ENCODE measurements at places on chromosomes 2 and 18.

DNA sequence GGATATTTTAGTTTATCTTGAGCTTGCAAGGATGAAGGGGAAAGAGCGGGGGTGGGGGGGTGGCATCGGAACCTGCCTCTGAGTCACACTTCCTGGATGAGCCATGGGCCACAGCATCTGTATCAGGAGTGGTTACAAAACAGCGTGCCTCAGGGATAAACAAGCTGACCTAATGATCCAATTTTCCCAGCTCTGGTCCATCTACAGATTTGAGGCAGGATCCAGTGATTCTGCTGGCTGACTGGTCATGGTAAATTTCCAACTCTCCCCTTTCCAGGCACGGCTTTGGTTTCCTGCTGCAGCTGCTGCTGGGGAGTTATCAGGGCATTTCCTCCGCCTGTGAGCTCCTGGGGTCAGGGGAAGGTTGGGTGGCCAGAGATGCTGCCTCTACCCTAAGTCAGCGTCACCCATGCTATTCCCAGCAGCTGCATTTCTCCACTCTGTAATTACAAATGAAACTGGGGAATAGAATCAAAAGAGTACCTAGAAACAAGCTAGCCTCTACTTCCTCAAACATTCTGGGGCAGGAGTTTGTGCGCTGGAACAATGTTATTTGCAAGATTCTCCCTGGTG lies 4.7 kb upstream of the HPCAL1 start:
- no peak for DNase-seq

DNA sequence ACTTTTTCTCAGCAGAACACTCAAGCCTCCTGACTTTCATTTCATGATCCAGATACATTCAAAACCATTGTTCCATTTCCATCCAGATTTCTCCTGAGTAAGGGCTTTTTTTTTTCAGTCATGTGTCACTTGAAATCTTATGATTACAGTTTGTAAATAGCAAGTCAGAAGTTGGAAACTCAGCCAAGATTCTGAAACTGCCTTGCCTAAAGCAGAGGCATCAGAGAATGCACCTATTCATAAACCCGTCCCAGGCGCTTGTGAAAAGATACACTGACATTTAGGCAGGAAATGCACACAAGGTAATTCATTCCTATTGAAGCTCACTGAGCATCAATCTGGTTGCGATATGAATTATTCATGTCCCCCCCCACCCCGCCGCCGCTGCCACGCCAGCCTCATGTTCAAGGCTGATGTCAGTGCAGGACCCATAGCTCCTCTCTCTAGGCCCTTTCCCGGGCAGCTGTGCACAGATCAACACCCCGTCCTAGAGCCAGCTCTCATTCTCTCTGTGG lies 30.4 kb upstream of the MGAT4A start:
- DNase-seq = no peak

- DNase-seq = no peak
These were observed 332.3 kb upstream of the FIGN start for GRCh38 chr2:164068063-164068462.

DNA sequence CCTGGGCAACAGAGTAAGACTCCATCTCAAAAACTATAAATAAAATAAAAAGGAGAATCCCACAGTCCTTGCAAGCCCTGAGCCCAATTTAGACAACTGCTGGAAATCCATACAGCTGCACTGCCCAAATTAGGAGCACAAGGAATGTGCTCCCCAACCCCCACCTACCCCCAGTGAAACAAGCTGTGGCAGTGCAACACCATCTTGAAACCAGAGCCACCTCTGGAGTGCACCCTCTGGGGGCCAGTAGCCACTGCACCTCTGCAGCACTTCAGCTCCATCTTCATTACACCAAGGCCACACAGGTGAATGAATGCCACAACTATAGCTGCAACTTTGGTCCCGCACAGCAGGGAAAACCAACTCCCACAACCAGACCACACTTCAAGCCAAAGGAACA lies 37.3 kb downstream of the USP34 start:
- DNase-seq = no peak

- DNase-seq = no peak
These were observed 33.6 kb downstream of the CRACDL start for GRCh38 chr2:98902209-98903063.

DNA sequence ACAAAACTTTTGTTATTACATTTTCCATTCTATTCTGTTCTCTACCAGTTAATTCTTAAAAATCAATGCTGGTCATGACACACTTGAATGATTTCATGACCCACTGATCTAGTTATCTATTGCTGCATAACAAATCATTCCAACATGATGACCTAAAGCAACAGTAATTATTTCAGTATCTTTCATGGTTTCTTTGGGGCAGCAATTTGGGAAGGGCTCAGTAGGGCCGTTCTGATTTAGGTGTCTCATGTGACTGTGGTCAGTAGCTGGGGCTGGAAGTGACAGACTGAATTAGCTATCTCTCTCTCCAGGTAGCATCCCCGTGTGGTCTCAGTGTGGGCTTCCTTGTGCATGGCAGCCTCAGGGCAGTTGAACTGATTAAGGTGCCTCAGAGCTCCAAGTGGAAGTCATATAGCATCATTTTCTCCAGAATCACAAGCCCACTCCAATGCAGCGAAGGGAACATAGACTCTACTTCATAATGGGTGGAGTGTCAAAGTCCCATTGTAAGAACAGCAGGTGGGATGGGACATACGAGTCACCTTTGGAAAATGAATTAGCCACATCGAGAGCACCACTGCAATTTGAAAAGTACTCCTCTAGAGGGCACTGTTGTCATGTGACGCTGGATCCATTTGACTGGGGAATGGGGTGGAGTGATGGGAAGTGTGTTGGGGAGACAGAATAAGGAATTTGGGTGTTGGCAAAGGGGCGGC lies 39.1 kb upstream of the FAM136A start:
- peak; percentile 24 for DNase-seq

- no peak for DNase-seq
These were observed 83.4 kb downstream of the TTN start for GRCh38 chr2:178723786-178724346.

Data from effector memory CD8-positive, alpha-beta T cell (primary cell).